ENCODE measurements at places on chromosomes 1 and 21.

- DNase-seq = no peak
Observed at GRCh38 chr1:56564615-56565014, 14.7 kb downstream of the PLPP3 start.

DNA sequence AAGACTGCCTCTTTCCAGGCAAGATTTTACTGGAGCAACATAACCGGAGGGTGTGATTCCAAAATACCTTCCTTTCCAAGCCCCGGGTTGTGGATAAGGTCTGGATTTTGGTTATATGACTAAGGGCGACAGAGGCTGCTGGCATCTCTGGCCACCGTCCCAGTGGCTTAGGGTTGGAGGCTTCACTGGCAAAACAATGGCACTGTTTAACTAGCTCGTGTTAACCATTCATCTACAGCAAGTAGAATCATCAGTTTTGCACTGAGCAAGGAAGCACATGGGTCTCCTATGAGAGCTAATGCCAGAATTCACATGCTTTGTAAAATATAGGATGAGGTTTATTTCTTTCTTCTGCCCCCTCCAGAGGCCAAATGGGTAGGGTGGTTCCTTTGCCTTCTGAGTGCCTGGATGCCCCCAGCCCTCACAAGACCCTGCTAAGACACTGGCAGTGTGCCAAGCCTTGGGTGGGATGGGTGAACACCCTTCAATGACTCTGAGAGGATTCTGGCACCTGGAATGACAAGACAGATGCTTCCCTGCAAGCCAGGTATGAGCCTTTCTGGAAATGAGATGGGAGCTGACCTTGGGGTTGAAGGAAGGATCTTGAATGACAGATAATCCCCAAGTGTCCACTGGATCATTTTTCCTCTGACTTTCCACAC, 36.8 kb downstream of the DHCR24 start:
- no peak for DNase-seq

DNA sequence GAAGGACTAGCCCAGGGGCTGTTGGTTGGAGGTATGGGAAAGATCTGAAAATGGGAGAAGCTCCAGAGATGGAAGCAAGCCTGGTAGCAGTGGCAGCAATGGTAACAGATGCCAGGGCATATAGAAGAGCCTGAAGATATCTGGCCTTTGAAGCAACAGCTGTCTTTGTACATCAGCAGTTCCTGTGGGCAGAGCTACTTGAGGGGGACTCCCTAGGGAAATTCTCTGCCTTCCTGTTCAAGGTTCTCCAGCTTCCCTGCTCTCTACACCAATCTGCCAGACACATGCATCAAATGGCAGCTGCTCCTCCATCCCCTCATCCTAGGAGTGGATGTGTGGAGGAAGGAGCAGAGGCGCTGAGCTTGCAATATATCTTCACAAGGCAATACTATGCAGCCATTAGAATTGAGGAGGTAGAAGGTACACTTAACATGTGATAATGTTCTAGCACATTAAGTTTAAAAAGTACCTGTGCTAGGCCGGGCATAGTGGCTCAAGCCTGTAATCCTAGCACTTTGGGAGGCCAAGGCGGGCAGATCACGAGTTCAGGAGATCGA, 2.2 kb downstream of the TMEM35B start:
- no peak for DNase-seq

- no peak for DNase-seq
Observed at GRCh38 chr1:40405812-40406211, 32.3 kb downstream of the SMAP2 start.

- no peak for DNase-seq
Observed at GRCh38 chr1:3543076-3544039, 68.0 kb downstream of the MEGF6 start.

- DNase-seq = no peak
Observed at GRCh38 chr1:99645699-99646531, at the start of gene PALMD. Gene PALMD, plus strand, starts transcription at chr1:99646113. Its CDS starts 205 bp downstream, at chr1:99646318.

- DNase-seq = no peak
Observed at GRCh38 chr1:45198185-45198584, 8.2 kb downstream of the ZSWIM5 start.

DNA sequence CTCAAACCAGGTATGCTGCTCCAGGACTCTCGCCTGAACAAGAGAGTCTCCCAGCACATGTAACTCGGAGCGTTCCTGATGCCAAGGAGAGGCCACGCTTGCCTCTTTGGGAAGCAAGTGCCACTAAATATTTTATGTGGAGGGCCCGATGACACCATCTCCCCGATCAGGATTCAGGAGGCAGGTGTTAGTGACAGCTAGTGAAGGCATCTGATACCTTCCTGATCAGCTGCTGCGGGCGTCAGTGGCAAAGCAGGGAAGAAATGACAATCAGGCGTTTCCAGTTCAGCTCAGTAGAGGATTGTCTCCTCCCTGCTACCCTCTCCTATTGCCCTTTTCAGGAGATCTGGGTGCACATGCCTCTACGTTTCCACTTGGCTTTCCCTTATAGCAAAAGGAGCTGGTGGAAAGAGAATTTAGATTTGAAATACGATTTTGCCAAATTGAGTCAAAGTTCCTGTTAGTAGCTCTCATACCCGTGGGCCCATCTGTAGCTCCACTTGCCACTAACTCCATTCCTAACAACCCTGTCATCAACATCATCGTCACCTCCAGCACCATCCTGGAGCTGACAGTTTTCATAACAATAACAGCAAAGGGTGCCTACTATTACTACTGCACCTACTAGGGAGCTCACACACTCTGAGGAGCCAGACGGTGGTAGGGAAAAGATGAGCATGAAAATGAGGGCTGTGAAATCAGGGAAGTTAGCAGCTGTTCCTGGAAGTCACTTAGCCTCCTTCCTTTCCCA, 21.6 kb downstream of the PLXNA2 start:
- DNase-seq = no peak

Data from activated CD4-positive, alpha-beta T cell treated with anti-CD3 and anti-CD28 coated beads, Interleukin-2, amount 10 ng/mL, durations not matched to agents 7 days and 5 days (primary cell).